OCI-LY7 (cell line): ENCODE measurements at places on chromosomes 6 and 20.

DNA sequence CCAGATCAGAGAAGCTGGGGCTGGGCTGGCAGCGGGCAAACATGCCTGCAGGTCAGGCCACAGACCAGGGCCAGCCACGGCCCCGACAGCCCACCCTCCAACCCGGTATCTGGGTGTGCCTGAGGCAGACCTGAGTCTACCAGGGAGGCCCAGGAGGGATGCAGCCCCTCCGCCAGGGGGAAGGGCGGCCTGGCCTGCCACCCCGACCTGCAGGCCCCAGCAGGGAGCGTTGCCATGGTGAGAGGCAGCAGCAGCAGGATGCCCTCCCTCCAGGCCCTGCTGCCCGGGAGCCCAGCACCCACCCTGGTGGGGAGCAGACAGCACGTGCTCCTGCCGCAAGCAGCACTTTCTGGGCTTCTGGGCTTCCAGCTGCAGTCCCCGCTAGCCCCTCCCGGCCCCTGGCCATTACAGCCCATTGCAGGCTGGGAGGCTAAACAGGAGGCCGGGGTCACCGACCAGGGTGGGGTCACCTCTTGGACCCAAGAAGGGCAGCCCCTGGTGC lies 3.8 kb upstream of the EEF1A2 start:
- DNase-seq, result no peak

- no peak for DNase-seq
Measured at GRCh38 chr6:41286544-41287346, at the start of gene TREM1. Gene TREM1, minus strand, starts transcription at chr6:41286682. Its CDS starts 27 bp downstream, at chr6:41286655.

DNA sequence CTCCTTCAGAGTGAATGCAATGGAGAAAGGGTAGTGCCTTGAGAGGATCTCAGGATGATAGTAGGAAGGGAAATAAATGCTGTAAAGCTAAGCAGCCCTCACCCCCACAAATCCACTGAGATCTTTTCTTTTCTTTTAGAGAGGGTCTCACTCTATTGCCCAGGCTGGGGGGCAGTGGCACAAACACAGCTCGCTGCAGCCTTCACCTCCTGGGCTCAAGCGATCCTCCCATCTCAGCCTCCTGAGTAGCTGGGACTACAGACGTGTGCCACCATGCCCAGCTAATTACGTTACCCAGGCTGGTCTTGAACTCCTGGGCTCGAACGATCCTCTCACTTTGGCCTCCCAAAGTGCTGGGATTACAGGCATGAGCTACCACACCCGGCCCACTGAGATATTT lies 16.0 kb upstream of the AVP start:
- no peak for DNase-seq

- peak; percentile 65 for DNase-seq
Measured at GRCh38 chr20:44642203-44643153, 9.0 kb downstream of the ADA start.

- no peak for DNase-seq
Measured at GRCh38 chr6:140893432-140893831, 1239.3 kb upstream of the GJE1 start.

DNA sequence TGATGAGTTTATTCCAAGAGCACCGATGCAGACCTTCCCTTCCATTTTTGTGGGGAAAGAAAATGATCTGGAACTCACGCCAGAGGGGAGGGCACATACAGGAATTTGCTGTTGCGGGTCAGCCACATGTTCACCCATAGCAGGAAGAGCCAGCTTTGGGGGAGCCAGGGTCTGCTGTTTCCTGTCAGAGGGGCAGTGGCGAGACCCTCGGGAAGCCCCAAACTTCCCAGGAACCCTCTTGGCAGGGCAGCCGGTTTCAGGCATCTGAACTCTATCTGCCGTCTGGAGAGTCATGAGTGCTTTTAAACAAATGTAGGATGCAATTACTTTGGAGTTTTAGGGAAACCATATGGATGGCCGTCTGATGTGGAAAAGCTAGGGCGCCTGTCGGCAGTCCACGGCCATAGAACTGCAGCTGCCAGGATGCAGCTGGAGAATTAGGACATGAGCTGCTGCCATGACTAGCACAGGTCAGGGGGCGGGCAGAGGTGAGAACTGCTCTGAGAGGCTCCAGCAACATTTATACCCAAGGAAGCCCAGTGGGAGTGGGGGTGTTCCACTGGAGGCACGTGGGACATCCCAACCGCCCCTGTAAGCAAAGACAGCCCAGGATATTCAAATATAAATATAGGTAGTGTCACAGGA lies 14.8 kb upstream of the SERPINB9 start:
- DNase-seq, result no peak

DNA sequence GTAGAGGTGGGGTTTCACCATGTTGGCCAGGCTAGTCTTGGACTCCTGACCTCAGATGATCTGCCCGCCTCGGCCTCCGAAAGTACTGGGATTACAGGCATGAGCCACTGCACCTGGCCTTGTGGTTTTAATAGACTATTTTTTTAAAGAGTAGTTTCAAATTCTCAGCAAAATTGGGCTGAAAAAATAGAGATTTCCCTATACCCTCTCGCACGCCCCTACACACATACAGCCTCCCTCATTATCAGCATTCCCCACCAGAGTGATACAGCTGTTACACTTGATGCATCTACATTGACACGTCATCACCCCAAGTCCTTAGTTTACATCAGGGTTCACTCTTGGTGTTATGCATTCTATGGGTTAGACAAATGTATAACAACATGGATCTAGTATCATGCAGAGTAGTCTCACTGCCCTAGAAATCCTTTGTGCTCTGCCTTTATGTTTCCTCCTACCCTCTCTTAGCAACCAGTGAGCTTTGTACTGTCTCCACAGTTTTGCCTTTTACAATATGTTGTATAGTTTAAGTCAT lies 103.6 kb downstream of the CDYL start:
- peak; percentile 67 for DNase-seq
